ENCODE measurements at places on chromosomes 11 and 22.

GRCh38 chr11:120563703-120564572 is 52.4 kb downstream of the GRIK4 start:
- no peak for DNase-seq

DNA sequence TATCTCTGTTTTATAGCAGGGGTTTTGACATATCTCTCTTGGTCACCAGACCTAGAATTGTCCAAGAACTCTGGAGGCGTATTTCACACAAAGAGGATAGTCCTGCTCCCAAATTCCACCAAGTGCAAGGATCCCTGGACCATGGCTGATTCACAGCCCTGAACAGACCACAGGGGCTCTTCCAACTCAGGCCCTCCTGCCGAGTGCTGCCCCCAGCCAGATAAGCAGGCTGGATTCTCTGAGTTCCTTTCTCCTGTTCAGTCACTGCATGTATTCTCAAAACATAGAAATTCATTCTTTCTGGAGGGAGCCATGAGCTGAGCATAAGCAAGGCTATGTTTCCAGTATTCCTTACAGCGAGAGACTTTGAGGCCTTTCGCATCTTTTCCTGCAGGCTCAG is 13.4 kb upstream of the PLEKHB1 start:
- no peak for DNase-seq

DNA sequence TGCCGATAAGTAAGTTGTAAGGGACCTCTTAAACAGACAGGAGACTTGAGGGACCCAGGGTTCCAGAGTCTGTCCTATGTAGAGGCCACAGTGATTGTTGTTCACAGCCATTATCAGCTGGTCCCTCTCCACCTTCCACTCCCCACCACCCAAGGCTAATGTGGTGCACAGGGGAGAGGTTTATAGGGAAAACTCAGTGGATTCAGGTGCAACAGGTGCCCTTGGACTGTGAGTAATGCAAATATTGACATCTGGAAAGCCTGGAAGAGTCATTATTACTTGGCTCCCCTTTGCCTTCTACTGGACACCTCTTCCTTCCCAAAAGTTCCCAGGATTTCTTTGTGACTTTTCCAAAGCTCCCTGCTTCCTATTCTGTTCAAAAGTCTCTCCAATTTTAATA is 441.1 kb upstream of the CCDC90B start:
- DNase-seq, result no peak

DNA sequence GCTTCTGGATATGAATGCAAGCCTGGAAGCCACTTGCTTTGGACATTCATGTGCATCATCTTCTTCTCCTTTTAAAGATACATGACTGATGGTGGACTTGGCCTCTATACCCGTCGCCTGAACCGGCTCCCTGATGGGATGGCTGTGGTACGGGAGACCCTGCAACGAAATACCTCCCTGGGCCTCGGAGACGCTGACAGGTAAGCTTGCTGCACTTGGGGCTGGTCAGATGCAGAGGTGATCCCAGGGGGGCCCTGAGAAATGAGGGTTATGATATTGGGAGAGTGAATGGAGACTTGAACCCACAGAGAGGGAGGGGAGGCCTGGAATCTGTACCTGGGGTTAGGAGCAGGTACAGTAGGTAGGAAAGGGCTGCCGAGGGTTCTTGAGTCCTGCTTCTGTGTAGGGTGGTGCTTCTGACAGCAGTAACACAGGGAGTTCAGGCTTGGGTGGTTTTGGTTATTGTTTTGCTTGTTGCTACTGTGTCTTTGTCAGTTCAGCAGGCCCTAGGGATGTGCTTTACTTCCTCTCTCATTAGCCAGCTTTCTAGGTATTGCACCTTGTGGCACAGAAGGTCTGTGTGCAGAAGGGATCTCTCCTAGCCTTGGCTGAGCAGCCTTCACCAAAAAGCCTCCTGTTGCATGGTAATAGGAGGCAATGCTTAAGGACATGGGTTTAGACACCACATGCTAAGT is 176.1 kb downstream of the DBX1 start:
- DNase-seq, result no peak

- no peak for DNase-seq
Observed at GRCh38 chr22:38397189-38398085, 57.6 kb downstream of the KCNJ4 start.

GRCh38 chr22:26461188-26461810 is 22.3 kb downstream of the HPS4 start:
- no peak for DNase-seq

- no peak for DNase-seq
Observed at GRCh38 chr11:2534134-2534956, 89.5 kb downstream of the KCNQ1 start.

DNA sequence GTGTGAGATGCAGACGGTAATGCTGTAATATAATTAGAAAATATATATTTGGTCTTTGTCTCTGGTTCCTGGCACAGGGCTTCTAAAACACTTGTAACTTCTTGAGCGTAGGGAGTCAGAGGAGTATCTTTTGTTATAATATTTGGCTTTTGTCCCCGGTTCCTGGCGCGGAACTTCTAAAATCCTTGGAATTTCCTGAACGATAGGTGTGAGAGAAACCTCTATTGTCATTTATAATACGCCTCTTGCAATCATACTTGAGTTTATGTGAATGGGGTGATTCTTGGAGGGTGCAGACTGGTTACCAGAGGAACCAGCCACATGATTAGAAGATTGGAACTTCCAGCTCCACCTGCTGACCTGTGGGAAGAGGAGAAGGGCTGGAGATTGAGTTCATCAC is 54.1 kb upstream of the ZBED5 start:
- DNase-seq, result no peak

- peak; percentile 46 for DNase-seq
Observed at GRCh38 chr22:26360169-26360885, 68.7 kb upstream of the ASPHD2 start.

DNA sequence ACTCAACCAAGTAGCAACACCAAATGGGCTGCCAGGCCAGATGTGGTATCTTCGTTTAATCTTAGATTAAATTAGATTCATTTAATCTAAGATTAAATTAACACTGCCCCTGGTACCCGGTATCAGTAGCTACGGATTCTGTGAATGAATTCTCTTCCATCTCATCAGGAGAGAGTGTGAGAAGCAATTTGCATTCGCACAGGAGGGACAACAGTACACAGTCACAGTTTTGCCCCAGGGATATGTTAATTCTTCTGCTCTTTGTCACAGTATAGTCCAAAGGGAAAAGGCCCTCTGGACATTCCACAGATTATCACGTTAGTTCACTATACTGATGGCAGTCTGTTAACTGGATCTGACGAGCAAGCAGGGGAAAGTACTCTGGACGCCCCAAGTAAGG is 22.9 kb downstream of the ASCL2 start:
- no peak for DNase-seq

DNA sequence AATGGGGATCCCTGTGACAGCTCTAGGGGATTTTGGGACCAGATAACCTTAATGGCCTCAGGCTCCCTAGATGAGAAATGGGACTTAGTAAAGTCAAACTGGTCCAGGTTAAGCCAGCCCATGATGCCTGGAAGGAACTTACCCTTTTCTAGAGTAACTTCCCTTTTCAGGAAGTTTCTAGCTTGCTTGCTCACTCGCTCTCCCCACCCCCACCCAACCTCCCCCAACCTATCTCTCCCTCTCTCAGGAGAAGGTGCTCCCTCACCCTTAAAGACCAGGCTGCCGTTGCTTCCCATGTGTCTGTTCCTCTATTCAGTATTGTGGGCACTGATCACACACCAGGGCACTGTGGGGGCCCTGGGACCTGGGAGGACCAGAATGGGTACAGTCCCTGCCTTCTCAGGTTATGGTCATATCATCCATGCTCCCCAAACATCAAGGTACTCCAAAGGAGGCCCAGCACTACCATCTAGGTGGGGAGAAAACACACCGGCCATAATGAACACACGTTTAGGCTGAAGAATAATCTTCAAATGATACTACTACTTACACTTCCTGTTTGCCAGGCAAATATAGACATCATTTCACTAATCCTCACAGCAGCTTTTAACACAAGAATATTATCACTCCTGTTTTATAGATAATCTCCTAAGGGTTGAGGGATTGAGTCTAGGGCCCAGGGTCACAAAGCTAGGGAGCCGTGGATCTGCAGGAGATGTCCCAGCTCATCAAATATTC is 18.2 kb downstream of the KCNQ1OT1 start:
- DNase-seq, result no peak

GRCh38 chr11:126862664-126863243 is 137.8 kb downstream of the KIRREL3 start:
- no peak for DNase-seq

GRCh38 chr22:35921777-35922176 is 106.8 kb downstream of the RBFOX2 start:
- DNase-seq, result no peak

DNA sequence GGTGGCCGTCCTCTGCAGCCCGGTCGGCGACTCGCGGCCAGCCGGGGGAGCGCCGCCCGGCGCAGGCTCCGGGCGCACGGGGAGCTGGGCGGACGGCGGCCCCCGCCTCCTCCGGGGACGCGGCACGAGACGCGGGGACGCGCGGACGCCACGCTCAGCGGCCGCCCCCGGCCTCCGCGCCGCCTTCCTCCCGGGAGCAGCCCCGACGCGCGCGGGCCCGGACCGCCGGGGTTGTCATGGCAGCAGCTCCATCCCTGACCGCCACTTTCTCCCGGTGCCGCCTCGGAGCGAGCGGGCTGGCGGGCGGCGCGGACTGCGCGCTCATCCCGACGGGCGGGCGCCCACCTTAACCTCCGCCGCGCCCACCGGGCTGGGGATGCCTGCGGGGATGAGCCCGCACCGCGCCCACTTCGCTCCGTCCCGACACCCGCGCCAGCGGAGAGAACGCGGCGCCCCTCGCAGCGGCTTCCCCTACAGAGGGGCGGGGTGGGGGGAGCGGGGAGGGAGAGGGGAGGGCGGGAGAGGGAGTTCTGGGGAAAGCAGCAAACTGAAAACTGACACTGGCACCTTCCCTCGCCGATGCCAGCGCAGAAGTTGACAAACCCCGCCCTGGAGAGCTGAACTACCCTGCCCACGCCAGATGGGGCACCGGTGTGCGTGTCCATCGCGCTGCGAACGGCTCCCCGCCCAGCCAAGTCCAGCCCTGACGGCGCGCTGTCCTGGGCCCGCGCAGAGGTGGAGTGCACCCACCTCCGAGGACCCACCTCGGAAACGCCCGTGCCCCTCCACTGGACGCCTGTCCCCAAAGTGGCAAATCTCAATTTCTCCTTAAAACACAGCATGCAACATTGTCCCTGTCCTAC is 588.4 kb downstream of the OPCML start:
- DNase-seq, result no peak

- DNase-seq, result no peak
Observed at GRCh38 chr11:132644520-132645239, 887.6 kb downstream of the OPCML start.

DNA sequence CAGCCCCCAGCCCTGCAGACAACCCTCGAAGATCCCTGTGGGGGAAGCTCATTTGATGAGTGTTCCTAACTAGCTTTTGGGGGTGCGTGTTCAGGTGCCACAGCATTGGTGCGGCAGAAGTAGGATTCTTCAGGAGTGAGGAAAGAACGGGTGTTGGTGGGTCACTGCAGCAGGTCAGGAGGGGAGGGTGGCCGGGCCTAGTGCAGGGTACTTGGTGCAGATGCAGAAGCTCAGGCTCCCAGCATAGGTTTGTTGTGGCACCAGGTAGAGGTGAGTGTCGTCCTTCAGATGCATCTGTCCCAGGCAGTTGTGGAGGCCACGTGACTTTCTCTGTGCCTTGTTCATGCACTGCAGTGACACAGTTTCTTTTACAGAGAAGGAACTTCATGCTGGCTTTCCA is 15.1 kb upstream of the ADORA2A start:
- no peak for DNase-seq

DNA sequence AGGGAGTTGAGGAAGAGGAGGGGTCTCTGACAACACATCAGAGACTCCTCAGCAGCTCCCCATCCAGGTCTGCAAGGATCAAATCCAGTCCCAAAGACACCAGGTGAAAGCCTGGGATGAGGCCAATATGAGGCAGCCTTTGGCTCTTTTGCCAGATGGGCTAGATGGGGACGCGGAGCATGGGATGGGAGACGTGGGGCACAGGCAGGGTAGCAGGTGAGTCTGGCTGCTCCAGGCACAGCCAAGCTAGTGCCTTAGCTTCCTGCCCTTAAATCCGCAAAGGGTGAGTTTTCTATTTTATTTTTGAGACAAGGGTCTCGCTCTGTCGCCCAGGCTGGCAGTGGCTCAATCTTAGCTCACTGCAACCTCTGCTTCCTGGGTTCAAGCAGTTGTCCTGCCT is 19.6 kb upstream of the DRICH1 start:
- no peak for DNase-seq

DNA sequence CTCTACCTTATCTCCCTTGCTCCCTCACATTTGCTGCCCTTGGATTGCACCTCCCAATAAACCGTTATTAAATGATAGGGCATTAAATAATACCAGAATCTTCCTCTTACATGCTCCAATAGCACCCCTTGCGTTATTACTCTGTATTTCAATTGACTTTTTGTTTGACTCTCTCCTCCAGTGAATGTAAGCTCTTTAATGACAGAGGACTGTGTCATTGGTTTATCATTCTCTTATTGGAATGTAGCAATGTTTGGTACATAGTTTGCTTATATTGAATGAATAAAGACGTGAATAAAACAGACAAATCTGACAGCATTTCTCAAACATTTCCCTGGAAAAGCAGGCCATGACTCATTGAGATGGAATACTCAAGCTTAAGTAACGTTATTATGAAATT is 8.7 kb upstream of the MPEG1 start:
- DNase-seq, result no peak

GRCh38 chr11:12079726-12080556 is 30.4 kb upstream of the MICAL2 start:
- DNase-seq, result no peak

GRCh38 chr11:127059750-127060149 is 59.2 kb upstream of the KIRREL3 start:
- DNase-seq, result no peak

DNA sequence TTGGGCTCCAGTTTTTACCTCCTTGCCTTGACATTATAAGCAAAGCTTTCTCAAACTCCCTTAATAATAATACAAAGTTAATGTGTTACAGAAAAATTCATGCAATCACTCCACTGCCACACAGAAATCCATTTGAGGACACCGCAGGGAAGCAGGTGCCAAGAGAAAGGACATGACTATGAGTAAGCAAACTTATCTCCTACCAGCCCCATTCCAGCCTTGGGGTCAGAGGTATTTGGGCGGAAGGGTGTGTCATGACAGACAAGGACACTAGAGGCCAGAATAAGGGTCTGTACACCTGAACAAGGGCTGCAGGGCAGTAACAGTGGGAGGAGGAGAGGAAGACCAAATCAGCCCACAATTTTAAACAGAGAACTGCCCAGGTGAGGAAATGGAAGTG is 5.9 kb downstream of the GNG3 start:
- DNase-seq, result no peak

- DNase-seq, result no peak
Observed at GRCh38 chr22:43630451-43630850, 181.7 kb downstream of the EFCAB6 start.

GRCh38 chr22:37166675-37167066 is 17.0 kb upstream of the IL2RB start:
- peak; percentile 66 for DNase-seq

GRCh38 chr11:77471558-77472193 is 2.2 kb downstream of the PAK1 start:
- no peak for DNase-seq

- no peak for DNase-seq
Observed at GRCh38 chr11:102599642-102600261, 25.4 kb downstream of the MMP20 start.
